IPS DF 19.7 (cell line): ENCODE measurements at places on chromosomes 3 and 15.

- no peak for DNase-seq
These were observed 111.1 kb downstream of the KLF13 start for GRCh38 chr15:31437686-31438085.

DNA sequence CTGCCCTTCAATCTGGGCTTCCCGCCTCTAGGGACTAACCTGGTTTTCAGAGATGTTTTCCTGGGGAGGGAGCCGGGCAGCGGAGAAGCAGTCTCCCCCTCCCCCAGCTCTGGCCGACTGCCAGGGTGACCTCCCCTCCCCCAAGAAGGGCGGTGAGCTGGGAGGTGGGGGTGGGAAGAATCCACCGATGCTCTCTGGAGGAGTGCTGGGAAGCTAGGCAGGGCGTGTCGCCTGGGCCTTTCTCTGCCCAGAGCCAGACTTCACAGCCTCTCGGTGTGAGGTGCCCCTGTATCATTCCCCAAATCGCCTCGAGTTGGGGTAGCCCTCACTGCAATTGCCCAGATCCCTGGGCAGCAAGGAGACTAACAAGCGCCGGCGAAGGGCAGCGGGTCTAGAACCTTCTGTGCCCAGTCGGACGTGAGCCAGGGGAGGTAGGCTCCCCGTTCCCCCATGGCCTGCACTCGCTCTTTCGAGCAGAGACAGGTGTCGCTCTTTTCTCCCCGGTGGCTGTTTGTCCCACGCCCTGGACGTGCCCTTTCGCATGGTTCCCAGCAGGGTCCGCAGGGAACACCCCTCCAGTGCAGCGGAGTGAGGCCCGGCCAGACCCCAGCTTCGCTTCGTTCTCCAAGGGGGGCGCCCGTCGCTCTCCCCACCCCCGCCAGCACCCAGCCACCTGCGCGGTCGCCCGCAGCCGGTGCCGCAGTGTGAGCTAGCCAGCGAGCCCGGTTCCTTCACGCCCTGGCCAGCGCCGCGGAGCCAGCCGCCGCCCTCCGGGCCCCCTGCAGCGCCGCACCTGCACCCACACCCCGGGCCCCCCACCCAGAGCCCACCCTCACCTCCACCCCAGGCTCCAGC is 1.1 kb downstream of the RAB6B start:
- no peak for DNase-seq

GRCh38 chr3:114846779-114847178 is 300.3 kb downstream of the ZBTB20 start:
- no peak for DNase-seq

DNA sequence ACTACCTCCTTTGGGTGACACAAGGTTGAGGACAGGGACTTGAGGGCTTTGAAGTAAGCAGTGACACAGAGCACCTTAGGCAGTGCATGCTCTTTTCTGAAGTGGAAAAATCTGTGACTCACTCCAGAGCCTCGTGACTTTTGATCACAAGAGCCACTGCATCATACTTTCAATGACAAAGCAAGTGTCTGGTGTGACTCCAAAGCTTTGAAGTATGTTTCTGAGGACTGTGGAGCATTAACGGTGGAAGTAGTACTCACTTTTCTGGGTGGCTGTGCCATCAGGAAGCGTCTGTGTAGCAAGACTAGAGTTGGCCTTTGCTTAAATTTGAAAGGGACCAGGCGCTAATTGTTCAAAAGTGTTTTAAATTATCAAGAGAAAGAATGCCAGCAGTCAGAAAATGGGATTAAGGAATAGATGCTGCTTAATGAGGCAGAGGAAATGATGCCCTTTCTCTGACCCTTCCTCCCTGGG is 210.7 kb upstream of the TRIM42 start:
- no peak for DNase-seq

- DNase-seq = no peak
These were observed 61.3 kb downstream of the SMAD3 start for GRCh38 chr15:67126551-67127330.

DNA sequence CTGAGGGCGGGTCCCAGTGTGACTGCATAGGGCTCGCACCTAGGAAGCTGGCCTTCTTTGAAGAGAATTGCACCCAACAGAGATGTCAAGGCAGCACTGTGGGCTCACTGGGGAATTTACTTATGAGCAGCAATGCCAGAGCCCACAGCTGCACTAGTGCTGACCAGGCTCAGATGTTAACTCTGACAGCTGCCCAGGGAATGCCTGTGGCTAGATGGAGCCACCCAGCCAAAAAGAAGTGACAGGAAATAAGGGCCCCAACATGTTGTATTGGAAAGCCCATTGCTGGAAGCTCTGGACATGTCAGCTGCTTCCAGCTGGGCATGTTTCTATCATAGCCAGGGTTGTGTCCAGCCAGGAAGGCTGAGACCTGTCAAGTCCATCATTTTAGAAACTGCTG is 90.9 kb upstream of the ZNF280D start:
- no peak for DNase-seq

DNA sequence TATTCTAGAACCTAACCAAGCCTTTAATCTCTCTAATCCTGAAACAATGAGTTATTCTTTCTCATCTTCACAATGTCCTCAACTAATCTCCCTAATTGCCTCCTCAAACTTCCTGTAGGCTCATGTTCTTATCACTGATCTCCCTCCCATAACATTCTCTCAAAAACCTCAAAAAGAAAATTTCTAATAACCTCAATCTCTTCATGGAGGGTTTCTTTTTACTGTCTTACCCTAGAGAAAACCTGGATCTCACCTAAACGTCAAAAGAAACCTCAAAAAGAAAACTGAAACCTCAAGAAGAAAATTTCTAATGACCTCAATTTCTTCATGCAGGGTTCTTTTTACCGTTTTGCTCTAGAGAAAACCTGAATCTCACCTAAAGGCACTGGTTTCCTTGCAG is 150.2 kb downstream of the GSK3B start:
- no peak for DNase-seq

GRCh38 chr15:90000186-90001001 is 730 bp upstream of the ZNF710 start:
- no peak for DNase-seq

- DNase-seq = no peak
These were observed 59.7 kb downstream of the MSL2 start for GRCh38 chr3:136136454-136136853.

- no peak for DNase-seq
These were observed 42.1 kb upstream of the TASOR start for GRCh38 chr3:56725175-56725574.

DNA sequence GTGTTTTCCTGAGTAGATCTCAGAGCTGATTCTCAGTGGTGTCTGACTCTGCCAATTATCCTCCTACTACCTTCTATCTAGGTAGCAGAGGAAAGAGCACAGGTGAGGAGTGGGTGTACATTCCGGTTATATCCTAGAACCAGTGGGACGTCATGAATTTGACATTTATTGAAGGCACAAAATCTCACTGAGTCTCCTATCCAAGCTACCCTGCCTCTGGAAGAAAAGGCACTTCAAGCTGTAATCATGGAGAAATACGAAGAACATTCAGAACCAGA is 952.2 kb downstream of the TUSC7 start:
- no peak for DNase-seq

DNA sequence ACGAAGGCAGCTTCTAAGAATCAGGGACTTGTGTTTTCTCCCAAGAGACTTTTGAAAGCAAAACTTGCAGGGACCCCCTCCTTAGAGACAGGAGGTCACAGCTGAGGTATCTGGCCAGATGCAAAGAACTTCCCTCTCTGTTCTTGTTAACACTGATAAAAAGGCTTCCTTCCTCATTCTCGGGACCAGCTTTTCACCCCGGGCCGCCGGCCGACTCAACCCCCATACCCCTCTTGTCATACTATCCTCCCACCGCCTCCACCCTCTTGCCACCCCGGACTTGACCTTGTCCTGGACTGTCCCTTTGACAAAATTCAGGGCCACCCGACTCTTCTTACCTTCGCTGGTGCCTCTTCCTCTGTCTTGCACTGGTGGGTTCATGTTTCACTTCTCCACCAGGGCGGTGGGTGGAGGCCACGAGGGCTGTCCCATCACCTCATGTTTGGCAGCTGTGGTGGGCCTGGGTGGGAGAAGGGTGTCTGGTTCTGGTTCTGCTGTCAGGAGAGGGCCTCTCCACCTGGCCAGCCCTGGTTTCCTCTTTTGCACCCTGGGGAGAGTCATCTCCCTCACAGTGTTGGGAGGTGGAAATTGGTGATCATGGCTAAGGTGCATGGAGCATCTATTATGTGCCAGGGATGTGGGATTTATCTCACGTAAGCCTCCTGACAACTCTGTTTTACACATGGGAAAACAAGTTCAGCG is 32.5 kb downstream of the BHLHE40 start:
- no peak for DNase-seq

- DNase-seq = no peak
These were observed 89.3 kb upstream of the C2CD4B start for GRCh38 chr15:62254137-62254934.

DNA sequence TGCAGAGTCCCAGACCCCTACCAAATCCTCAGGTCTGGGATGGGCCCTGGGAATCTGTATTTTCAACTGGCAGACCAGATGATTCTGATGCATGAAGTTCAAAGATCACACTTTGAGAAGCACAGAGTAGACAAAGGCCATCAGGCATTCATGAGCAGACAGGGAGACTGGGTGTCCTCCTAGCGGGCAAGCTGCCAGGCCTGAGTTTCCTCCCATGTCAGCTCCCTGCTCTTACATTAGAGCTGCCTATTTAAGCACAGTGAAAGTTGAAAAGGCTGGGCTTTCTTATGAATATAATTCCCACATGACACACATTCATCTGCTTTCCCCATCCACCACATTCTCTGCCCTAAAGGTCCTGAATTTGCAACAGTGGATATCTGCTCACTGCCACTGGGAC is 14.0 kb downstream of the CAPN3 start:
- no peak for DNase-seq

DNA sequence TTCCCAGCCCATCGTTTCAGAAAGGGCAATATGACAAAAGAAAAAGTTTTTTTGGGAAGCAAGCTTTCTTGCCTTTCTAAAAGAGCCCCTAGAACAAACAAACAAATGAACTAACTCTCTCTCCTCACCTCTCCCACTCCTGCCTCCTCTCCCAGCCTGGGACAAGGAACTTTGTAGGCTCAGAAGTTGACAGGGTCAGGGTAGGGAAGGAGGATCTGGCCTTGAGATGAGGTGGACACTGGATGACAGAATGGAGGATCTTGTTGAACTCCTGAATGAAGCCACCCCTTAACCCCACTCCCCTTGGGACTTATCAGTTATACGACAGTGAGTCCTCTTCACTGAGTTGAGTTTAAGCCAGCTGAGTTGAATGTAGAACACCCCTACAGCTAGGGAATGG is 1.6 kb upstream of the ITGA11 start:
- no peak for DNase-seq

- DNase-seq = no peak
These were observed 24.1 kb downstream of the PDIA5 start for GRCh38 chr3:123090728-123091531.

- no peak for DNase-seq
These were observed 375.2 kb downstream of the LSAMP start for GRCh38 chr3:116070061-116070460.

- DNase-seq = no peak
These were observed 23.1 kb upstream of the SLC28A2 start for GRCh38 chr15:45228931-45229330.

GRCh38 chr3:196323691-196324090 is 5.7 kb upstream of the DYNLT2B start:
- DNase-seq = no peak

DNA sequence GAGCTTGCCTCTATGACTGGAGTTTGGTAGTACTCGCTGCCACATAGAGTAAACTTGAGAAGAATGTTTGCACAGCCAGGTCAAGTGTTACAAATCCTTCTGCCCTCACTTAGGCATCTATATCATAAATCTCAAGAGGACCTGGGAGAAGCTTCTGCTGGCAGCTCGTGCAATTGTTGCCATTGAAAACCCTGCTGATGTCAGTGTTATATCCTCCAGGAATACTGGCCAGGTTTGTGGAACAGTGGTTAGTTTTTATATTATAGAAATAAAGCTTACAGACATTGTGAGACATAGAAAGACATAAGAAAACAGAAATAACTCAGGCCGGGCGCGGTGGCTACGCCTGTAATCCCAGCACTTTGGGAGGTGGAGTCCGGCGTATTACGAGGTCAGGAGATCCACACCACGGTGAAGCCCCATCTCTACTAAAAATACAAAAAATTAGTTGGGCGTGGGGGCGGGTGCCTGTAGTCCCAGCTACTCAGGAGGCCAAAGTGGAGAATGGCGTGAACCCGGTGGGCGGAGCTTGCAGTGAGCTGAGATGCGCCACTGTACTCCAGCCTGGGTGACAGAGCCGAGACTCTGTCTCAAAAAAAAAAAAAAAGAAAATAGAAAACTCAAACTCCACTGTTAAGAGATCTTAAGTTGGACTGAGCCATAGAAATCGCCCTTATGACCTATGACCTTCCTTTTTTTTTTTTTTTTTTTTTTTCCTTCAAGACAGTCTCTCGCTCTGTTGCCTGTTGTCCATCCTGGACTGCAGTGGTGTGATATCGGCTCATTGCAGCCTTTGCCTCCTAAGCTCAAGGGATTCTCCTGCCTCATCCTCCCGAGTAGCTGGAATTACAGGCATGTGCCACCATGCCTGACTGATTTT is 2.2 kb downstream of the RPSA start:
- DNase-seq = no peak

DNA sequence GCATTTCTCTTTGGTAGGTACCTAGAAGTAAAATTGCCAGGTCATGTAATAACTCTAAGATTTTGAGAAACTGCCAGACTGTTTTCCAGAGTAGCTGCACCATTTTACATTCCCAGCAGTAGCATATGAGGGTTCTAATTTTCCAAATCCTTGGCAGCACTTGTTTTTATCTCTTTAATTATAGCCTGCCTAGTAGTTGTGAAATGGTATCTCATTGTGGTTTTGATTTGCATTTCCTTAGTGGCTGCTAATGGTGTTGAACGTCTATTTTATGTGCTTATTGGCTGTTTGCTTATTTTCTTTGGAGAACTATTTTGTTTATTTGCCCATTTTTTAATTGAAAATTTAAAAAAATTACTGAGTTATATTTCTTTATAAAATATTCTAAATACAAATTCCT is 117.9 kb downstream of the TCF12 start:
- DNase-seq = no peak

- no peak for DNase-seq
These were observed 4.8 kb downstream of the GPR171 start for GRCh38 chr3:151197981-151198767.

DNA sequence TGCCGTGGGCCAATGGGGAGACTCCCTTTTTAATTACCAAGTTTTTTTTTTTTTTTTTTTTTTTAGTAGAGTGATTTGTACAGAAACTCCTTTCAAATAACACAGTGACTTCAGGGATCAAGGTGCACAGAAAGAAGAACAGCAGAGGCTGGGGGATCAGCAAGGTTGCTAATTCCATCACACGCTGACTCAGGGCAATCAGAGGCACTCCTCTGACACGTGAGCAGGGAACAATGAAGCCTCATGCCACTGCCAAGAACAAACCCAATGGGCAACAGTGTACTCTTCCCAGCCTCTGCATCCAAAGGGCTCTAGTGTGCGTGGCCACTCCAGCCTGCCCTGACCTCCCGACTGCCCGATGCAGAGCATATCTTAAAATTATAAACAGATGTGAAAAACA is 186.7 kb upstream of the WNT5A start:
- no peak for DNase-seq

GRCh38 chr3:14947100-14947885 is at the start of gene NR2C2:
Gene NR2C2, plus strand, starts transcription at chr3:14947583. Its CDS starts 56,332 bp downstream, at chr3:15003915.
- no peak for DNase-seq

- DNase-seq = no peak
These were observed 86.9 kb downstream of the KLF15 start for GRCh38 chr3:126270145-126270811.

- no peak for DNase-seq
These were observed 4.6 kb upstream of the RPL14 start for GRCh38 chr3:40452562-40452875.
